Ovary (tissue), 10 donors: ENCODE measurements at places on chromosomes 6 and 20. TPM values are rescaled to one million over a fixed set of nuclear protein-coding genes. Genes with fewer than 3 reads are reported as not detected.

Gene BHLHE23
- not detected for total RNA-seq

Gene BPIFA1
- not detected for total RNA-seq

Gene PHF1
- 149 TPM for total RNA-seq

Gene SNAP25
- 14.0 TPM for total RNA-seq

Gene RPS6KA2
- total RNA-seq = 25.2 TPM

Gene KIF6
- 0.96 TPM for total RNA-seq

Gene RNF182
- total RNA-seq = 1.8 TPM

Gene NMBR
- total RNA-seq = not detected

Gene LRRC73
- 4.8 TPM for total RNA-seq

Gene CSTF1
- total RNA-seq = 41.5 TPM

Gene AIF1
- 16.3 TPM for total RNA-seq

Gene PDE7B
- total RNA-seq = 36.0 TPM

Gene MUC21
- total RNA-seq = not detected

Gene ADNP
- 41.1 TPM for total RNA-seq

Gene PRL
- 0.22 TPM for total RNA-seq

Gene DLK2
- 1.8 TPM for total RNA-seq

Gene LHFPL5
- total RNA-seq = not detected

- no peak overlapping the region for H3K4me3 ChIP-seq
- H3K27me3 ChIP-seq = no peaks in the 10 kb centered on the region
- H3K36me3 ChIP-seq = no peaks in the 10 kb centered on the region
- no peaks in the 10 kb centered on the region for H3K4me1 ChIP-seq
- H3K27ac ChIP-seq = no peak overlapping the region
- DNase-seq = no peak
These were observed 598.3 kb upstream of the HS3ST5 start for GRCh38 chr6:114941078-114941477.

GRCh38 chr6:146470091-146470770, 73.4 kb upstream of the RAB32 start:
- H3K4me1 ChIP-seq = no peaks in the 10 kb centered on the region
- no peaks in the 10 kb centered on the region for H3K36me3 ChIP-seq
- no peak for DNase-seq
- no peaks in the 10 kb centered on the region for H3K27me3 ChIP-seq
- no peak overlapping the region for H3K27ac ChIP-seq

- H3K27me3 ChIP-seq = no peaks in the 10 kb centered on the region
- DNase-seq = no peak
- no peaks in the 10 kb centered on the region for H3K36me3 ChIP-seq
- H3K4me3 ChIP-seq = no peak overlapping the region
These were observed 1729.5 kb downstream of the GRIK2 start for GRCh38 chr6:103122766-103123601.

- peaks cover 7% of the 10 kb centered on the region for H3K4me1 ChIP-seq
- DNase-seq = no peak
- no peak overlapping the region for H3K4me3 ChIP-seq
- H3K36me3 ChIP-seq = no peaks in the 10 kb centered on the region
These were observed 27.9 kb downstream of the PPARD start for GRCh38 chr6:35370124-35370741.

- DNase-seq = no peak
- no peaks in the 10 kb centered on the region for H3K27me3 ChIP-seq
- peaks cover 7% of the 10 kb centered on the region for H3K4me1 ChIP-seq
These were observed 275.9 kb downstream of the FOXC1 start for GRCh38 chr6:1885576-1886011.

DNA sequence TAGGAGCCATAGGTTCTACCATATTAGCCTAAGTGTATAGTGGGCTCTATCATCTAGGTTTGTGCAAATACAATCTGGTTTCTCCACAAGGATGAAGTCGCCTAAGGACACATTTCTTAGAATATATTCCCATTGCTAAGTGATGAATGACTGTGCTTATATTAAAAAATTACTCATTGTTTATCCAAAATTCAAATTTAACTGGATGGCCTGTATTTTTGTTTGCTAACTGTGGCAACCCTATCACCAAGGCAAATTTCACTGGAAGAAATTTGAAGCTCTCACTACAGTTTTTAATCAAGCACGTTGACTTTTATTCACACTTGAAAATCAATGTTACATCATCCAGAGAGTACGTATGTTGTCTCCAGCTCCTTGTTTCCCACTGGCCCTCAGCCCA, 13.9 kb downstream of the GCM2 start:
- no peak for DNase-seq
- H3K27ac ChIP-seq = no peak overlapping the region
- no peaks in the 10 kb centered on the region for H3K36me3 ChIP-seq
- no peaks in the 10 kb centered on the region for H3K27me3 ChIP-seq
- H3K4me1 ChIP-seq = no peaks in the 10 kb centered on the region

- no peaks in the 10 kb centered on the region for H3K27me3 ChIP-seq
- H3K4me1 ChIP-seq = no peaks in the 10 kb centered on the region
- H3K4me3 ChIP-seq = no peak overlapping the region
- no peaks in the 10 kb centered on the region for H3K36me3 ChIP-seq
- H3K27ac ChIP-seq = no peak overlapping the region
These were observed 133.9 kb downstream of the MYLK4 start for GRCh38 chr6:2616811-2617210.

GRCh38 chr6:109715616-109716015, 24.5 kb downstream of the FIG4 start:
- no peak for DNase-seq
- H3K4me3 ChIP-seq = no peak overlapping the region
- peaks cover 2% of the 10 kb centered on the region for H3K4me1 ChIP-seq
- H3K27ac ChIP-seq = no peak overlapping the region
- H3K36me3 ChIP-seq = no peaks in the 10 kb centered on the region

DNA sequence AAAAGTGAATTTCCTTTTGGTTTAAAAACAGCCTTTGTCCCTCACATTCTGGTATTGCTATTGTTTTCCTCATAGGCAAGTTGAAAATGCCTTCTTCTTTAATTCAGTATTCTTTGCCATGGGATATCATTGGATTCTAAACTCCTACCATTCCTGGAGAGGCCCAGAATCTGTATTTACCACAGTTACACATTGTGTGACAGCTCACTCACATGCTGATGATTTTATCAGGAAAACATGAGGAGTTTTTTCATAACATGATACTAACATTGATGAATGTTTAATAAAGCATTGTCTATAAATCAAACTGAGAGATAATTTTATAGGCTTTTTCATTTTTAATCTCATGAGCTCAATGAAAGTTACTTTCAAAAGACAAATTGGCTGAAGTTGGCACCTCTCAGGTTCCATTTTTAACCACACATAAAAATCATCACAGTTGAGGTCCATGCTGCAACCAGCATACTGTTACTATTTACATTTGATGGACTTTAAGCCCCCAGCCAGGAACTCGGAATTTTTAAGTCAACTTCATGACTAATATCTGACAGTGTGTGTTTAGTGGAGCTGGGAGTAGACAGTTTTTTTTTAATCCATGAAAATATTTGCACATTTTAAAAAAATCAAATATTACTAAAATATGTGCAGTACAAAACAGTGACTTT, 82.8 kb downstream of the FAM83B start:
- no peak for DNase-seq
- no peaks in the 10 kb centered on the region for H3K27me3 ChIP-seq
- no peaks in the 10 kb centered on the region for H3K4me1 ChIP-seq
- H3K36me3 ChIP-seq = no peaks in the 10 kb centered on the region
- no peak overlapping the region for H3K27ac ChIP-seq
- no peak overlapping the region for H3K4me3 ChIP-seq

GRCh38 chr6:145656128-145656527, 79.2 kb downstream of the EPM2A start:
- no peak overlapping the region for H3K27ac ChIP-seq
- no peak for DNase-seq
- H3K4me3 ChIP-seq = no peak overlapping the region

GRCh38 chr20:31565699-31566318, 39.3 kb upstream of the ID1 start:
- no peak overlapping the region for H3K4me3 ChIP-seq
- no peak overlapping the region for H3K27ac ChIP-seq
- no peaks in the 10 kb centered on the region for H3K27me3 ChIP-seq
- peaks cover 2% of the 10 kb centered on the region for H3K4me1 ChIP-seq
- DNase-seq = no peak

- DNase-seq = no peak
- no peak overlapping the region for H3K27ac ChIP-seq
- peaks cover 11% of the 10 kb centered on the region for H3K4me1 ChIP-seq
- H3K27me3 ChIP-seq = no peaks in the 10 kb centered on the region
- no peak overlapping the region for H3K4me3 ChIP-seq
- no peaks in the 10 kb centered on the region for H3K36me3 ChIP-seq
These were observed 127.4 kb downstream of the BCAS1 start for GRCh38 chr20:53942973-53943372.

GRCh38 chr20:4552075-4552640, 169.6 kb upstream of the PRND start:
- no peaks in the 10 kb centered on the region for H3K4me1 ChIP-seq
- no peak overlapping the region for H3K4me3 ChIP-seq
- no peaks in the 10 kb centered on the region for H3K27me3 ChIP-seq
- no peak overlapping the region for H3K27ac ChIP-seq
- H3K36me3 ChIP-seq = no peaks in the 10 kb centered on the region
- DNase-seq = no peak

DNA sequence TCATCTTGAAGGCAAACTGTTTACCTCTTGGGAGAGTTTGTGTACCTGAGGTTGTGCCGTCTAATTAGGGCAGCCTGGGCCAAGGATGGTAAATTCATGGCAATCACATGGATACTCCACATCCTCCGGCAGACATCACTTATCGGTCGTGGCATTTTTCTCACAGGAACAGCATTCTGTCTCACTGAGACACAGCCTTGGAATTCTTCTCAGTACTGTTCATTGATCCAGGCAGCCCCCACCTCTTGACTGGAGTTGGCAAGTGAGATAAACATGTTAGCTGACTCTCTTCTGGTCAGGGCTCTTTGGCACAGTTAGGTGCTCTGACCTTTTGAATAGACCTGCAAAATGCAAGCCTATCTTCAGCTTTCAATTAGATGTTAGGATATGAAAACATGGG, 511.4 kb upstream of the FLRT3 start:
- H3K4me1 ChIP-seq = no peaks in the 10 kb centered on the region
- H3K27ac ChIP-seq = no peak overlapping the region
- no peak for DNase-seq
- no peaks in the 10 kb centered on the region for H3K27me3 ChIP-seq

GRCh38 chr6:142452993-142453392, 151.2 kb downstream of the ADGRG6 start:
- H3K4me1 ChIP-seq = no peaks in the 10 kb centered on the region
- no peak overlapping the region for H3K4me3 ChIP-seq
- H3K27ac ChIP-seq = no peak overlapping the region

GRCh38 chr6:111995404-111995803, 58.5 kb upstream of the CCN6 start:
- H3K36me3 ChIP-seq = no peaks in the 10 kb centered on the region
- no peak overlapping the region for H3K27ac ChIP-seq
- no peak overlapping the region for H3K4me3 ChIP-seq
- no peaks in the 10 kb centered on the region for H3K4me1 ChIP-seq
- H3K27me3 ChIP-seq = no peaks in the 10 kb centered on the region

- peak; percentile 9 for DNase-seq
- H3K27me3 ChIP-seq = no peaks in the 10 kb centered on the region
- H3K4me1 ChIP-seq = peaks cover 18% of the 10 kb centered on the region
- peak overlapping the region; percentile 93 for H3K27ac ChIP-seq
These were observed 3.3 kb downstream of the NECAB3 start for GRCh38 chr20:33670715-33671499.

GRCh38 chr6:26454631-26455030, 3.1 kb upstream of the BTN2A1 start:
- H3K36me3 ChIP-seq = no peaks in the 10 kb centered on the region
- no peak overlapping the region for H3K4me3 ChIP-seq
- H3K27me3 ChIP-seq = no peaks in the 10 kb centered on the region

DNA sequence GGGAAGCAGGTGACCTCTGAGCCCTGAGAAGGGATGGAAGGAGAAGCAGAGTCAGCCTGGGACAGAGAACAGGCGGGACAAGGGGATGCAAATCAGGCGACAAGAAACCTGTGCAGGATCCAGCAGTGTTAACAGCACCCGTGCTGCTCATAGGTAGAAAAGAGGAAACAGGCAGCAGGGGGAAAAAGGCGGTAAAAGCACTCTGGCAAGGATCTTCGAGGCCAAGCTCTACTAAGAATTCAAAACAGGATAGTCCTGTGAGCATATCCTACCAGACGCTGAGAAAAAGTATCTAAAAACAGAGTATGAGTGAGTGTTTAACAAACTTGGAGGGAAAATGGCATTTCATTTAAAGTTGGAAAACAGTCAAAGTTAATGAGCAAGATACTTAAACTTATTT, 16.7 kb downstream of the C6orf118 start:
- H3K4me1 ChIP-seq = no peaks in the 10 kb centered on the region
- H3K36me3 ChIP-seq = no peaks in the 10 kb centered on the region
- no peaks in the 10 kb centered on the region for H3K27me3 ChIP-seq
- DNase-seq = no peak
- H3K4me3 ChIP-seq = no peak overlapping the region
- no peak overlapping the region for H3K27ac ChIP-seq

DNA sequence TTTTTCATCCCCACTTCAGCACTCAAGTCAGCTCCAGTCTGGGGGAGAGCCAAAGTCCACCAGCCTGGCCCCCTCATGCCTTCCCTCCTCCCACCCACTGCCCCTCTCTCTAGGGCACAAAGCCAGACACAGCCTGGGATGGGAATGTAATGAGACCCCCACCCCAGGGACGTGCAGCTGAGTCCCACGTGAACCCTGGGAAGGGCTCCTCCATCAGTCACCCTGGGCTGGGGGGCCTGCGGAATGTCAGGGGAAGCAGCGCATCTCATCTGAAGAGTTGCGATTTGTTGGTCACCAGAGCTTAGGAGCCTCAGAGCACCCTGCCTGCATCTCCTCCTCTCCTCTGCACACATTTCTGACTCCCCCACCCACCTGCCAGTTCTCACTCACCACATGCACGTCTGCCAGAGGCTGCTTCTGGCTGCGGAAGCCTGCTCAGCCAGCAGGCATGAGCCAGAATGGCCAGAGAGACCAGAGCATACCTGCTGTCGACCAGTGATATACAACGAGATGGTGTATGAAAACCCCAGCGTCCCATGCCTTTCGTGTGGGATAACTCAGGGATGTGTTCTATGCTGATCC, 167.1 kb upstream of the TOP1 start:
- H3K4me1 ChIP-seq = no peaks in the 10 kb centered on the region
- no peak overlapping the region for H3K4me3 ChIP-seq
- no peak overlapping the region for H3K27ac ChIP-seq
- no peaks in the 10 kb centered on the region for H3K27me3 ChIP-seq
- DNase-seq = no peak

DNA sequence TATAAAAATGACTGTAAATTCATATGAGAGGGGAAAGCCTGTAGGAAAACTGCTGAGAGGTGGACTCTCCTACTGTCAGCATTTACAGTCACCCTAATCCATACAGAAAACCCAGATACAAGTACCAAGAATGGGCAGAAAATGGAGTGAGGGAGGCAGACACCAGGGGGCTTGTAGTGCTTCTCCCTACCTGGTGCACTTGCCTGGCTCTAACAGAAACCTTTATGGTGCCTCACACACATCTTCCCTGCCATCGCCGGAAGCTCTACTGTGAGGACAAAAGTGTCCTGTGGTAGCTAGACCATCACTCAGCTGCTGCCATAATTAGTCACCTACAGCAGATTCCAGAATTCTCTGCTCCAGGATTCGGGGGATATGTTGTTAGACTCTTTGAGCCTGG, 441.3 kb downstream of the TFAP2B start:
- no peak for DNase-seq
- no peak overlapping the region for H3K4me3 ChIP-seq
- no peaks in the 10 kb centered on the region for H3K4me1 ChIP-seq
- H3K27ac ChIP-seq = no peak overlapping the region
- no peaks in the 10 kb centered on the region for H3K27me3 ChIP-seq
- no peaks in the 10 kb centered on the region for H3K36me3 ChIP-seq

GRCh38 chr20:35615667-35616464, at the start of gene SPAG4:
SPAG4 (plus strand) TSS chr20:35615829; CDS start chr20:35616004, 175 bp downstream.
- H3K4me3 ChIP-seq = peak within 1 kb of the TSS; percentile 35
- no peaks in the 10 kb centered on the region for H3K27me3 ChIP-seq
- peak within 1 kb of the TSS; percentile 96 for H3K27ac ChIP-seq
